ENCODE measurements at places on chromosomes 6 and 20.

- DNase-seq: no peak
These were observed 1.1 kb upstream of the NECAB3 start for GRCh38 chr20:33675136-33675959.

DNA sequence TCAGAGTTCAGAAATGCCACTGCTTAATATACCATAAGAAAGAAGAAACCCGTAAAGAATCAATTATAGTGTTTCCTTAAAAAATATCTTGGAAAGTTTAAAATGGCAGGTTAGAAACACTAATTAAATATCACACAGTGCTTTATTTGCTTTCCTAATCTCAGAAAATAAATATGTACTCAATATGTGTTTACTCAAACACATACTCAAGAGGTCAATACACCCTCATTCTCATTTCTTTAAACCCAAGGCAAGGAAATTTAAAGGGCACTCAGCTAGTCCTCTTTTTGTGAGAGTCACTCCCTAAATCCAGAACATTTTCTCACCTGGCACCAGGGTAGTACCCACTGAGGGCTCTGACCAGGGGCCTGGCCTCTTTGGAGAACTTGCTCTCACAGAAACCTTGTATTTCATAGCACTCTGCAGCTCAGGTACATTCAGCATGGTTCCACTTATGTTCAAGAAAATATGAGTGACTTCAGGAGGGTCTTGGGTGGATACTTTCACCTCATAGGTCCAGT, 38.2 kb downstream of the ROS1 start:
- no peak for DNase-seq

DNA sequence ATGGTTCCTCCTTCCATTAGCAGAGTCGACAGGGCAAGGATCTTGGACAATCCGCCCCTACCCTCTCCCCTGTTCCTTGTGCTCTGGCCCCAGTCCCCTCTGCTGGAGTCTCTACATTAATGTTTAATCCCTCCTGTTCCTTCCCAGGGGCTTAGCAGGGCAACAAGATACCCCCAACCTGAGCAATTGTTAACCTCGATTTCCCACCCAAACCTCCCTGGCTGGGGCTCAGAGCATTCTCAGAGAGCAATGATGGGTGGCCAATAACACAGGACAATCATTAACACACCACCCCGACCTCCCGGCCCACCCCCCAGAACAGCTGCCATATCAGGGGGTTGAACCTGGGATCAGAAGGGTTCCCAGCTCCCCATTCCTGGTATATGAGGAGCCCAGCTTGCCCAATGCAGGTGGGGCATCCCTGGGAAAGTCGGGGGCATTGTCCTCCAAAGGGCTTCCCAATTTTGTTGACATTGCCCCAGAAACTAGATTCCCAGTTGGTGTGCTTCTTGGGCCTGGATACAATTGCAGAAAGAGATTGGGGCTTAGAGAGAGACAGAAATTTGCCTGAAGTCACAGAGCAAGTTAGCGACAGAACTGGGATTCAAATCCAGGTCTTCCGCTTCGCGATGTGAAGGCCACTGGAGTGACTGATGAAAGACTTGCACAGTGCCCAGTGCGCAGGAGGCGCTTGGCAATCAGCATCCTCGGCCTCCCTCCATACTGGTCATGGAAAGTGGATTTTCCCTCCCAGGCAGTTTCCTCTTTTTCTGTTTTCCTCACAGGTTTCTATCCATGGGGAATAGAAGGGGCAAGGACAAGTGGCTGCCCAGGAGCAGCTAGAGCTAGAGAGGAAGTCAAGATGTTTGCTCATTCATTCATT, 59.6 kb upstream of the TTPAL start:
- DNase-seq: no peak

DNA sequence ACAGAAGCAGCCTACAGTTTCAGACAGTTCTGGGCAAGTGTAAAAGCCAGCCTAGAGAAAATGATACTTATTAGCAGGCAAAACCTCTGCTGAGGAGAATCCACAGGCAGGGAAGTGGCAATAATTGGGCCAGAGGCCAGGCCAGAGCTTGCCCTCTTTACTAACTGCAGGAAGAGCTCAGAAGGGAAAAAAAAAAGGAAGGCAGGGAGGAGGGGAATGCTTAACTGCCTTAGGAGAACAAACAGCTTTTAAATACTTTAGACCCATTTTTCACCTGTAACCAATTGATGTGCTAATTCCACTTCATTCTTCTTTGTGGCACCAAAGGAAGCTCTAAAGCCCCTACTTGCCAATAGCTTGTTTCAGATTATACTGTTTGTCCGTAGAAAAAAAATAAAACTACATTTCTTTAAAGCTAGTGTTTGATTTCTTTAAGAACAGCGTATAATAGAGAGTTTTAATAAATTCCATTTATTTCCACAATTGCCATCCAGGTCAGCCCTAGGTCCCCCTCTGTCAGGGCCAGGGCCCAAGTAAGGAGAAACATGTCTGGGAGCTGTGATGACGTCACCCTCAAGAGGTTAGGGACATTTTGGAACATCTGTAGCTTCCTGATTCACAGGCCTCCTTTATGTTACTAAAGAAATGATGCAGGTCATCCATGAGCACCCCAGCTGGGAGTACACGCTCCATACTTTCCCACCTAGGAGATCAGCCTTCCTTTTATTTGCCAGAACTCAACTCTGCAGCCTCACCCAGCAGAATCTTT, 384.3 kb downstream of the CDC5L start:
- no peak for DNase-seq

DNA sequence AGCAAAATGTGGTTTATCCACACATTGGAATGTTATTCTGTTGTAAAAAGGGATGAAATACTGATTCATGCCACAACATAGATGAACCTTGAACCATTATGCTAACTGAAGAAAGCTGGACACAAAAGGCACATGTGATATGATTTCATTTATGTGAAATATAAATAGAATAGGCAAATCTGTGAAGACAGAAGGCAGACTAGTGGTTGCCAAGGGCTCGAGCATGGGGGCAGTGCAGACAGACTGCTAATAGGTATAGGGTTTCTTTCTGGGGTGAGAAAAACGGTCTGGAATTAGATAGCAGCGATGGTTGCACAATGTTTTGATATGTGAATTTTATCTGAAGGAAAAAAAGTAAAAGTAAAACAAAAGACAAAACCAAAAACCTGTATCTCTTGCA, 54.6 kb upstream of the FNDC1 start:
- DNase-seq: no peak

DNA sequence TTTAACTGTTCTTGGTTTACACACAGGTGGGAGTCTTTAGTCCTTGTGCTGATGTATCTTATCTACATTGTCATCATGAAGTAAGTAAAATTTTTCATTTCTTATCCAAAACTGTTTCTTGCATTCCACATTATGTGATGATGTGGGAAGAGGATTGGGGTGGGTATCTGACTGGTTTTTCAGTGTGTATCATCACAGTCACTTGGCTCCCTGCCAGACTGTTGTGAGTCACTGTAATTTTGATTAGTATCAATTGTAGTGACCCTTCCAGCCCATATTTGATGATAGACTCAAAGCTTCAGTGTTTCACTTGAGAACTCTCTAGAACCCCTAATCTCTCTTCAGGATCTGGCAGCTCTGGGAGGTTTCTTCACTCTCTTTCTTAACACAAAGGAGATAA, 84.5 kb upstream of the RIN2 start:
- DNase-seq: no peak

- peak; percentile 54 for DNase-seq
These were observed 1.3 kb upstream of the TAPBP start for GRCh38 chr6:33314943-33315792.
